ENCODE measurements at places on chromosomes 3 and 15. TPM values are rescaled to one million over a fixed set of nuclear protein-coding genes. Genes with fewer than 3 reads are reported as not detected.

The NPAP1 gene
- total RNA-seq, result not detected

The MED12L gene
- 4.9 TPM for total RNA-seq

The FRMD4B gene
- 83.3 TPM for total RNA-seq

The NEK10 gene
- total RNA-seq, result 0.57 TPM

The CHDH gene
- 0.91 TPM for total RNA-seq

The ILDR1 gene
- total RNA-seq, result 0.34 TPM

The CASR gene
- not detected for total RNA-seq

The ZNF860 gene
- total RNA-seq, result 0.81 TPM

The ITIH4 gene
- total RNA-seq, result 3.1 TPM

The ARRDC4 gene
- 1.5 TPM for total RNA-seq

The SEC22C gene
- total RNA-seq, result 37.5 TPM

The RBPMS2 gene
- total RNA-seq, result not detected

- no peak overlapping the region for H3K4me3 ChIP-seq
- no peak overlapping the region for H3K27ac ChIP-seq
- peaks cover 2% of the 10 kb centered on the region for H3K36me3 ChIP-seq
- no peak for DNase-seq
Measured at GRCh38 chr15:55552926-55553325, 35.2 kb downstream of the PYGO1 start.

DNA sequence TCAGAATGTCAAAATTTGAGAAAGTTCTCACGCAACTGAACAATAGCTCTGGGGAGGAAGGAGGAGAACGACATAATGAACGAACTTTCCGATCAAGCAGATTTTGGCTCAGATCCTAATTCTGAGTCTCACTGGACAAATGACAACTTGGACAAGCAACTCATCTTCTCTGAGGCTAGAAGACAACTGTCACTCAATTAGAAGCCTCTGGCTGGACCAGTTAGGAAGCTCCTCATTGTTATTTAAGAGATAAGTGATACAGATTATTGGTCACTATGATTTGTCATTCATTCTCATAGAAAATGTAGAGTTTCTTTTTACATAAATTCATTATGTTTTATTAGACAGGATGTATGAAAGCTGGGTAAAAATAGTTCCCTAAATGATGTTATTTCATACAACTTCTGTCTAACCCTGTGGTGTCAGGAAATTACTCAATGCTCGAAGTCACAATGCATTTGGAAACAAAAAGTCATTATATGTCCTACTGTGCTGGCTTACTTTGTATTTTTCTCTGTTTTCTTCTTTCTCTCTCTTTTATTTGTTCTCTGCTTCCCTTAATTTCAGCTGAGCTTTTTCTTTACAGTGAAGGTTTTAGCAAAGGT lies 11.0 kb upstream of the C3orf49 start:
- no peaks in the 10 kb centered on the region for H3K27me3 ChIP-seq
- no peaks in the 10 kb centered on the region for H3K4me1 ChIP-seq
- H3K4me3 ChIP-seq, result no peak overlapping the region
- no peak overlapping the region for H3K27ac ChIP-seq

DNA sequence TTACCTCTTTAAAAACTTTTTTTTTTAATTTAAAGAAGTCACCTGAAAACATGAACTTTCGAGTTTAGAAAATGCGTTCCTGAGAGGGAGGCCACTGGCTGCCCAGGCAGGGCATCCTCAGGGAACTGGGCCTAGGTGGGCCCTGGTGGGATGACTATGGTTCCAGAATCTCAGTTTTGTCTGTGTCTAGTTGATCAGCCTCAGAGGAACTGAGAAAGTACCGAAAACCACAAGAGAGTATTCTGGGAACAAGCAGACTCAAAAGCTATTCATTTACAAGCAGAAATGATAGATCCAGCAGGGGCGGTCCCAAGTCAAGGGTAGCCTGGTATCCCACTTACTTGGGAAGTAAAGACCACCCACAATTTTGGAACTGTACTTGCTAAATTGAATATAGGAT lies 10.5 kb downstream of the WWTR1 start:
- H3K4me3 ChIP-seq, result no peak overlapping the region
- no peaks in the 10 kb centered on the region for H3K4me1 ChIP-seq
- H3K27me3 ChIP-seq, result peaks cover 19% of the 10 kb centered on the region
- no peak for DNase-seq
- H3K36me3 ChIP-seq, result peaks cover 1% of the 10 kb centered on the region

- H3K4me1 ChIP-seq, result no peaks in the 10 kb centered on the region
- H3K36me3 ChIP-seq, result no peaks in the 10 kb centered on the region
- DNase-seq, result no peak
- H3K27me3 ChIP-seq, result peaks cover 9% of the 10 kb centered on the region
- H3K4me3 ChIP-seq, result no peak overlapping the region
- no peak overlapping the region for H3K27ac ChIP-seq
Measured at GRCh38 chr15:72857331-72858063, 73.9 kb upstream of the ADPGK start.

- peaks cover 10% of the 10 kb centered on the region for H3K36me3 ChIP-seq
- peak overlapping the region; percentile 27 for H3K27ac ChIP-seq
- H3K4me1 ChIP-seq, result peaks cover 58% of the 10 kb centered on the region
- H3K27me3 ChIP-seq, result no peaks in the 10 kb centered on the region
- no peak for DNase-seq
- H3K4me3 ChIP-seq, result peak overlapping the region; percentile 8
Measured at GRCh38 chr15:85556618-85556895, 176.2 kb downstream of the AKAP13 start.

DNA sequence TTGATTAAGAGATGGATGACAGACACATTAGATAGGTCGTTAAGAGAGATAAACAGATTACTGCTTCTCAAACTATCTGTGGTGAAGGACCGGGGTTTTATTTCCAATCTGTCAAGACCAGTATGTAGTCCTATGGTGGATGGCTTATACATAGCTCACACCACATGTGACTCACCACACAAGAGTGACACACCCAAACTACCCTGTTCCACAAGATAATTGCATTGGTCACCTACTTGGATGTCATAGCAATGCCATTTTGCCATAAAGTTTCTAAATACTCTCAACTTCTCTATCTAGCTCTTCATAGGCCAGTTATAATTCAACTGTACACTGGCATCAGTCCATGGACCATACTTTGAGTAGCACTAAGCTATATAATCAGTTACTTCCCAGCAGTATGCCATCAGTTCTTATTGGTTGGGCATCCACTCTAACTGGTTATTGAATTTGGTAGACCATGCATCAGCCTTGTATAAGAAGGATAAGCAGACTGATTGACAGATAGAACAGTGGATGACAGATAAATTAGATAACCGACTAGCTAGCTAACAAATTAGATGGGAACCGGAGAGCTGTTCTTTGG lies 11.6 kb downstream of the WWTR1 start:
- H3K27me3 ChIP-seq, result peaks cover 11% of the 10 kb centered on the region
- no peak for DNase-seq
- H3K36me3 ChIP-seq, result peaks cover 1% of the 10 kb centered on the region
- H3K4me1 ChIP-seq, result no peaks in the 10 kb centered on the region
- no peak overlapping the region for H3K4me3 ChIP-seq

DNA sequence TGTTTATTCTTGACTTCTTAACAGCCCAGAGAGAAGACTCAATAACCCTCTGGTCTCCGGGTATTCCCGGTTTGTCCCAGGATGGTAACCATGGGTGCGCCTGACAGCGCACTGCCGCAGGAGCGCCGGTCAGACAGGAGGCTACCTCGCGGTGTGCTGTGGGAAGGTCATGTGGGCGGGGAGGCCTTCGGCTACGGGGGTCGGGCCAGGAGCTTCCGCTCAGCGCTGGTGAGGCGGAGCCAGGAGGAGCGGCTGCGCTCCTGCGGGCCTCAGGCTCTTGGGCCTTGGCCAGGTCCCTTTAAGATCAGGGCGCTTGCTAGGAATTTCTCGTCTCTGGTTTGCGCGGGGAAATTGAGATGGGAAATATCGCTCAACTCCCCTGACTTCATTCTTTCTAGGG lies 182.3 kb upstream of the NDN start:
- H3K4me3 ChIP-seq, result no peak overlapping the region
- no peaks in the 10 kb centered on the region for H3K27me3 ChIP-seq
- H3K27ac ChIP-seq, result no peak overlapping the region
- no peaks in the 10 kb centered on the region for H3K4me1 ChIP-seq
- no peak for DNase-seq

DNA sequence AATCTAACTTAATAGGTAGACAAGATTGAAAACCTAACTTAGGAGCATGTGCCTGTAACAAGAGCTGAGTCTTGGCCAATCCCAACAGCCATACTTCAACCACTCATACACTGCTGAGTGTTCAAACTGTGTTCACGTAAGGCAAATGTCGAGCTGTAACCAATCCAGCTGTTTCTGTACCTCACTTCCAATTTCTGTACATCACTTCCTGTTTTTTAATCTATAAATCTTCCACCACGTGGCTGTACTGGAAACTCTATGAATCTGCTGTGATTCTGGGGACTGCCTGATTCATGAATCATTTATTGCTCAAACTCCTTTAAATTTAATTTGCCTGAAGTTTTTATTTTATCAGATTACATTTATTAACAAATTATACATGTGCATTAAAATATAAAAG lies 44.6 kb upstream of the NEDD4 start:
- no peak overlapping the region for H3K27ac ChIP-seq
- peaks cover 34% of the 10 kb centered on the region for H3K4me1 ChIP-seq
- H3K4me3 ChIP-seq, result no peak overlapping the region

DNA sequence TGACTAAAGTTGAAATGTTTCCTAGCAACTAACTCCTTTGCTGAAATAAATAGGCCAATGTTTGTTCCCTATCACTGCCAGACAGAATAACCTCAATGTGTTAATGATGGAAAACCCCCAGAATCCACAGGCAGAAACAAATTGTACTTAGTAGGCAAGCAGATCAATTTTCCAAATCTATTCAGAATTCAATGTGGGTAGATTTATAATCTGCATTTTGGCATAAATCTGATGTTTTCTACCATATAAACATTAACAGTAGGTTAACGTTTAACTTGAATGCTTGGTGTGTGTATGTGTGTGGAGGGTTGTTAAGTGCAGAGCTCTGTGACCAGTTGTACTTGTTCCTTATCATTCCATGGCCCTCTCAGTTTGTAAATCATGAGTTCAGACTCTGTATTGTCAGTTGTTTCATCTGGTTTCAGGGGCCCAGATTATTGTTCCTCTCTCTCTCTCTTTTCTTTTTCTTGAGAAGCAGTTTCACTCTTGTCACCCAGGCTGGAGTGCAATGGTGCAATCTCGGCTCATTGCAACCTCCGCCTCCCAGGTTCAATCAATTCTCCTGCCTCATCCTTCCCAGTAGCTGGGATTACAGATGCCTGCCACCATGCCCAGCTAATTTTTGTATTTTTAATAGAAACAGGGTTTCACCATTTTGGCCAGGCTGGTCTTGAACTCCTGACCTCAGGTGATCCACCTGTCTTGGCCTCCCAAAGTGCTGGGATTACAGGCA lies 32.8 kb downstream of the PLSCR1 start:
- DNase-seq, result no peak
- H3K27ac ChIP-seq, result peak overlapping the region; percentile 15
- no peak overlapping the region for H3K4me3 ChIP-seq
- peaks cover 42% of the 10 kb centered on the region for H3K36me3 ChIP-seq
- peaks cover 42% of the 10 kb centered on the region for H3K4me1 ChIP-seq
- H3K27me3 ChIP-seq, result no peaks in the 10 kb centered on the region

DNA sequence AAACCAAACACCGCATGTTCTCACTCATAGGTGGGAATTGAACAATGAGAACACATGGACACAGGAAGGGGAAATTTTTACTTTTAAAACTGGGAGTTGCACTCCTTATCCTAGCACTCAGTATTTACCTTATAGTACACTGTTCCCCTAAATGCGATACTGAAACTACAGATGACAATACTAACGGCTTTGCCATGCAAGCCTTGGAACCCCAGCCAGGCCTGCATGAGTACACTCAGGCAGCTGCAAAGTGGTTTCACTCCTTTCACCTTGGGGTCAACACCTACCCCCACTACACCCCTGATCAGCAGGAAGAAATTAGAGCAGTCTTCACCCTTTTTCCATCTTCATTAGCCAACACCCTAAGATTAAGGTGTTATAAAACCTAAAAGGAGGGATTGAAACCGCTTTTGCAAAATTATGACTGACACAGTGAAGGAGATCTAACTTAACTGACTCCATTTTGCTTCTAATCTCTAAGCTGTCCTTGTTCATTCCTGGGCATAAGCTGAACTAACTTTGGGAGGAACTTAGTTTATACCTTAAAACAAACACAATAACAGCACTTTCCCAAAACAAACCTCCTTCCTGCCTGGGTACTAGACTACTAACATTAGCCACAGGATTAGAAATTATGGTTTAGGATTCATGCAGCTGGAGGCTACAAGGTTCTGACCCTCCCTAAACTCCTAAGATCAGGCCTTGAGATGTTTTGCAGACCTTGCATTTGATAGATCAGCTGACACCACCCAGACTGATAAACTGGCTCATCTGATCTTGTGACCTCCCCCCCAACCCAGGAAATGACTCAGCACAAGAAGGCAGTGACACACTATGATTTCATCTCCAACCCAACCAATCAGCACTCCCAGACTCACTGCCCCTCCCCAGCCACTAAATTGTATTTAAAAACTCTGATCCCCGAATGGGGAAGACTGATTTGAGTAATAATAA lies 452.1 kb upstream of the PPP2R3A start:
- no peaks in the 10 kb centered on the region for H3K27me3 ChIP-seq
- no peaks in the 10 kb centered on the region for H3K36me3 ChIP-seq
- no peak for DNase-seq
- no peak overlapping the region for H3K27ac ChIP-seq
- no peak overlapping the region for H3K4me3 ChIP-seq

DNA sequence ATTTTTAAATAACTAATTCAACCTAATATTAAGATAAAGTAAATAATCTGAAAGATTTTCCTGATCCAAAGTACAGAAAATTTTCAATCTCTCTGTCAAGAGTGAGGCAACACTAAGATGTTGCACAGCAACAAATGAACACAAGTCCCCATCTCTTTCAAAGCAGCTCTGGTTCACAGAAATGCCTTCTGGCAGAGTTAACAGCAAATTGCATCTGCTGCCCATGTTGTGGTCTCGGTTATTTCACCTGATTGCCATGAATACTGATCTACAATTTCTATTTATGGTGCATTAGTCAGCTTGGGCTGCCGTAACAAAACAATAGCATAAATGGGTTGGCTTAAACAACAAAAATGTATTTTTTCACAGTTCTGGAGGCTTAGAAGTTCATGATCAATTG lies 167.3 kb downstream of the BCHE start:
- no peaks in the 10 kb centered on the region for H3K4me1 ChIP-seq
- H3K27me3 ChIP-seq, result no peaks in the 10 kb centered on the region
- no peak overlapping the region for H3K4me3 ChIP-seq

GRCh38 chr3:184663756-184664155 lies 48.1 kb downstream of the MAGEF1 start:
- H3K27ac ChIP-seq, result no peak overlapping the region
- H3K4me3 ChIP-seq, result no peak overlapping the region
- H3K4me1 ChIP-seq, result no peaks in the 10 kb centered on the region

All from activated T-helper 1 cell treated with anti-CD3 and anti-CD28 coated beads, Interleukin-12 subunit alpha, Interleukin-12 subunit beta, Interleukin-2, Interleukin-4 antibody, amounts not matched to agents 30 ng/mL and 10 ng/mL and 1 ng/mL, durations not matched to agents 14 hours and 24 hours and 36 hours (primary cell).